ENCODE measurements at places on chromosomes 16 and 17. TPM values are rescaled to one million over a fixed set of nuclear protein-coding genes. Genes with fewer than 3 reads are reported as not detected.
A peak's percentile ranks its signal among the peaks of the same experiment; 100 is the strongest.

DNA sequence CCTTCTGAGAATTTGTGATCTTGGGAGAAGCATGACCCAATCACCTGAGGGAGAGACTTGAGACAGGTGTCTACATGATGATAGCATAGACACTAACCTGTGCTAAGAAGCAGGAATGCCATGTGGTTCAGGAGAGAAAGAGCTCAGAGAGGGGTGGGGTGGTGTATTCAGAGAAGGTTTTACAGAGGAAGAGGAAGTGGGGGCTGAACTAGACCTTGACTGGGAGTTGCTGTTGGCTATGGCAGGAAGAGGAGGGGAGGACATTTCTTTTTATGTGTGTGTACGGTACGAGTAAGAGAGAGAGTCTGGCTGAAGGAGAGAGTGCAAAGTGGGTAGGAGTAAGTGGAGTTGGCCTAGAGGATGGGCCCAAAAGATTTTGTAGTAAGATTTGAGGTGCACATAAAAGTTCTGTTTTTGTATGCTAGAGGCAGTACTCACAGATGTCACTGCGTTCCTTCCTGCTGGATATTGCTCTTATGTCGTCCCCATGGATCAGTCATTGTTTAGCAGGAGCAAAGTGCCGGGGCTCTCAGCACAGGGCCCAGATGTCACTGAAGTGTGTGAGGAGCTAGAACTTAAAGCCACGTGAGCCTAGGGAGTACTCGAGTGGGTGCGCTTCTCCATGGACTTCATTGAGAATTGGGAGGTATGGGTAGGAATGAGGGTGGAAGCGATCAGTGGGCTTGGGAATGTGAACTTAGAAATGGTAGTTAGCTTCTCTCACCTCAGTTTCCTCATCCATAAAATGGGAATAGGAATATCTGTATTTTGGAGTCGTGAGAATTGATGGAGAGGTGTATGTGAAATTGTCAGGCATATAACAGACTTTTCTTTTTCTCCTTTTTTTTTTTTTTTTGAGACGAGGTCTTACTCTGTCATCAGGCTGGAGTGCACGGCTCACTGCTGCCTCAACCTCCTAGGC, 22.1 kb downstream of the SLC7A6 start:
- DNase-seq: no peak

Gene MFSD6L
- not detected for total RNA-seq

- DNase-seq: no peak
Observed at GRCh38 chr17:72365857-72366414, 245.1 kb downstream of the SOX9 start.

- no peak for DNase-seq
Observed at GRCh38 chr17:51736356-51736755, 422.2 kb downstream of the CA10 start.

GRCh38 chr16:46899443-46900143, 15.4 kb downstream of the GPT2 start:
- no peak for DNase-seq

- no peak for DNase-seq
Observed at GRCh38 chr16:30660424-30661261, 2.4 kb downstream of the FBRS start.

DNA sequence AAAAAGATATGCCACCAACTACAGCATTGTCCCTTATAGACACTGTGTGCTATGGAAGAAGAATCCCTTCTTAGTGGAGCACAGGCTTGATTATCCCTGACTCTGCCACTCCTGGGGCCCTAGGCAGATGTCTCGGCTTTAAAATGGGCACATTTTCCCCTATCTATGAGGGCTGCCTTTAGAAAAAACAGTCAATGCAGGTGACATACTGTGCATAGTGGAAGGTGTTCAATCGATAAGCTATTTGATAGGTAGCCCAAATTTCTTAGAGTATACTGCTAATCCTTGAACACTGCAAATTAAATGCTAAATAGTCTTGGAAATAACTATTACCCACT, 64.4 kb downstream of the PARN start:
- no peak for DNase-seq

- no peak for DNase-seq
Observed at GRCh38 chr17:73388578-73388905, 76.7 kb upstream of the CDC42EP4 start.

DNA sequence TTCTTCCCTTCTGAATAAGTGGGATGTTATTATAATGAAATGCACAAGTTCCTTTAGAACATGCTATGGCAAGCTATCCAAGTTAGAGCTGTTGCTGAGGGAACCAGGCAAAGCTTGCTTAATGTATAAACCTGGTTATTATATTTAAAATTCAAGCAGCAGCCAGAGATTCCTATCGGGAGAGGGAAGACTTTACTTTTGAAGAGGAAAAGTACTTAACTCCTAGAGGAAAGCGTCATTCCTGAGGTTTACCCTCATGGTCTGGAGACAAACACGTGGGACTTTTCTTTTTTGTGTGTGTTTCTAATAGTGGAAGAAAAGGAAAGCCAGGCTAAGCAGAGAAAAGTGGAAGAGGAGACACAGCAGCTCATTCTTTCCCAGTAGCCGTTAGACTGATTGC, 39.9 kb upstream of the MYH10 start:
- no peak for DNase-seq

Gene SLC7A6OS
- total RNA-seq: 5.8 TPM

Gene NR1D1
- total RNA-seq: 18.6 TPM

DNA sequence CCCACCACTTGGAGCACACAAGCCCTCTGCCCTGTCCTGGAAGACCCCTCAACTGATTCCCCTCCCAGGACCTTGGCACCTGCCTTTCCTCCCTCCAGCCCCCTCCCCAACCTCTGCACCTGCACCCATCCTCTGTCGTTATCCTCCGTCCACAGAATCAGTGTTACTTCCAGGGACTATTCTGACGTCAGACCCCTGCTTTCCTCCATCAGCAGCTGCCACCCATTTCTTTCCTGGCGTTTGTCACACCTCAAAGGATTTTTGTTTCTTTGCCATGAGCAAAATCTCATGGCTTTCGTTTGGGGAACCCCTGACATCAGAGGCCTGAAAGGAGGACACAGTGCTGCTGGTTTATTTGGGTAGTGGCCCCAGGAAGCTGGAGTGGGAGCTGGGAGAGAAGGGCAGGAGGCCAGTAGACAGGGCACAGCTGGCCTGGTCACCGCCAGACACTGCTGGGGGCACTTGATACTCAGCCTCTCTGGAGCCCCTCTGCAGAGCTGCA, 68.4 kb downstream of the SOCS1 start:
- DNase-seq: no peak

Gene SARM1
- 5.8 TPM for total RNA-seq

Gene GPR142
- total RNA-seq: not detected

DNA sequence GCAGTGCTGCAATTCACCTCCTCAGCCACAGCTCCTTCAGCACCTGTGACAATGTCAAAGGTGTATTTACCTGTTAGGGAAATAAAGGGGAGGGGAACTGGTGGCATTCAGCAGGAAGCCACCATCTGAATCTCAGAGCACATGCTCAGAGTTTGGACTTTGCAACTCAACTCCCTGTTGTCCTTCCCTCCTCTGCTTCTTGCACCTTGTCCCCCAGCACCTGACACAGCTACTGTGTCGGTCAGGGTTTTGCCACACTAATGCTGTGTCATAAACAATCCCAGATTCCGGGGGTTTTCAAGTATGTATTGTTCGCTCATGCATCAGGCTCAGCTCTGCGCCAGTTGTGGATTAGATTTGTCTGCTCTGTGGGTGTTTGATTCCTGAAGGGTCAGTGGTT, 43.7 kb downstream of the HSBP1 start:
- DNase-seq: no peak

DNA sequence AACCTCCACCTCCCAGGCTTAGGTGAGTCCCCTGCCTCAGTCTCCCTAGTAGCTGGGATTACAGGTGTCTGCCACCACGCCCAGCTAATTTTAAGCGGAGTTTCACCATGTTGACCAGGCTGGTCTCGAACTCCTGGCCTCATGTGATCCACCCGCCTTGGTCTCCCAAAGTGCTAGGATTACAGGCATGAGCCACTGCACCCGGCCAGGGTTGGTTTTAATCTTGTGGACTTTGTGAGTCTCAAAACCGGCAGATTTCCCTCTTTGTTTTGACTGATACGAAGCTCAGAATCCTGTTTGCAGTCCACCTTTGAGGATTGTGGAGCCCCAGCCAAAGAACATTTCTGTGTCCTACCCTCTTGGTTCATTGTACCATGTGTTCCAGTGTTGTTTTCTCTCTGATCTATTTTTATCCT, 16.4 kb upstream of the CPSF4L start:
- no peak for DNase-seq

DNA sequence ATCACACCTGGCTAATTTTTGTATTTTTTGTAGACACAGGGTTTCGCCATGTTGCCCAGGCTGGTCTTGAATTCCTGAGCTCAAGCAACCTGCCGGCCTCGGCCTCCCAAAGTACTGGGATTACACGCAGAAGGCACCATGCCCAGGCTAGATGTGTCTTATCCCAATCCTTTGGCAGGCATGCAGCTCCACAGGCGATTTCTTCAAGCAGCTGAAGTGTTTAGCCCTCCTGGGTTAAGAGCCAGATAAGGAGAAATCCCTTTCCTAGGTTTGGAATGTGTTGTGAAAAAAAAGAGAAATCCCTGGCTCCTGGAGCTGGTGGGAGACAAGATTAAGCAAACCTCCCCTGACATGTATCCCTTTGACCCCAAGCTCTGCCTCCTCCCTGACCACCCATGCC, 2.1 kb upstream of the NHERF1 start:
- no peak for DNase-seq

DNA sequence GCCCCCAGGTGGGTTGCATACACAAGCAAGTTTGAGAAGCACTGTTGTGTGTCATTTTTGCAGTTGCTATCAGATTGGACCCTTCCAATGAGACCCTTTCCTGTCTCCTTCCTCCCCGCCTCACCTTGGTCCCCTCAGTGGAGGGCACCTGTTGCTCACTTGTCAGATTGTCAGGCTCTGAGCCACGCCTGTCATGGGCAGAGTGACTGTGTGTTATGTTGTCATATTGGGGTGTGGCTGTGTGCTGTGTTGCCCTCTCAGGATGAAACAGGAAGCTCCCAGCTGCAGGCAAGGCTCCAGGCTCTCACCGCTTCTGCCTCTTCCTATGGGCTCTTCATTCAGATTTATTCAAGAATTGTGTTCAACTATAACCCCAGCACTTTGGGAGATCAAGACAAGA, 302.9 kb downstream of the CPPED1 start:
- no peak for DNase-seq

- DNase-seq: no peak
Observed at GRCh38 chr17:35084987-35085386, 21.5 kb upstream of the RFFL start.

Gene MT1H
- total RNA-seq: 949 TPM

GRCh38 chr17:82366749-82367148, 4.8 kb upstream of the UTS2R start:
- no peak for DNase-seq

- DNase-seq: no peak
Observed at GRCh38 chr16:68365167-68365817, 54.5 kb downstream of the PRMT7 start.

Gene HBZ
- total RNA-seq: 0.81 TPM

Gene KRTAP3-2
- total RNA-seq: not detected

Gene KRT33B
- total RNA-seq: not detected

Gene TRIM16
- total RNA-seq: 7.0 TPM

- DNase-seq: peak; percentile 91
Observed at GRCh38 chr16:30335598-30336474, 19.3 kb downstream of the CD2BP2 start.

DNA sequence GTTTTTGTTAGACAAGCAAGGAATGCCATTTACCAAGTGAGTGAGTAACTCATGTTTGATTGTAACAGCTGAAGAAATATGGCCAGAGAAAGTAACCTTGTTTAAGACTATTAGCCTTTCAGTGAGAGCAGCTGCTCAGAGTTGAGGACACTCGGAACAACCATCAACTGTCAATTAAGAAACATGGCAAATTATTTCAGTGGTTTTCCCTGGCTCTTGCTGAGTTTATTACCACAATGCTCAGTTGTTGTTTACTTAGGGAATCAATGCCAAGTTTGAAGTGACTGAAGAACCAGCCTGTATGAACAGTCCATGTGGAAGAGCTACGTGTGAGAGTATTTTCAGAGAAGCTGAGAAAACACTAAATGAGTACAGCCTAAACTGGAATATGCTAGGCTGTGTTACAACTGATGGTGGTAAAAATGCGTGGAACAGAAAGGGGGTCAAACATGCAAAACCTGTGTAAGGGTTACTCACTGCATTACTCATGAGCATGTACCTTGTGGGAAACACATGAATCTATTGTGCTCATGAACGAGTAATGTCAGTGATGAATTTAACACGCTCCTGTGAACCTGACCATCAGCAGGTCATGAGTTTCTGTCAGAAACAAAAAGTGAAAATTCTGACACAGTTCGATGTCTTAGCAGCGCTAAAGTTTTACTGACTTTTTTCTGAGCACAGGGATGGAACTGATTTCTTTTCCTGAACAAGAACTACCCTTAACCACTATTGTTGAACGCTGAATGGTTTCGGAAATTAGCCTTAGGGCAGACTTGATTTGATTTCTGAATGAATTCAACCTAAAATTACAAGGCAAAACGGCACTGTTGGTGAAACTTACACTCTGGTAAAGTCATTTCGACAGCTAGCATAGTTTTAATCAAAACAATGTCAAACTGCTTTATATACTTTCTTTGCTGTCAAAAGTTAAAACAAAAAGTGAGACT, 33.5 kb downstream of the GNA13 start:
- no peak for DNase-seq

DNA sequence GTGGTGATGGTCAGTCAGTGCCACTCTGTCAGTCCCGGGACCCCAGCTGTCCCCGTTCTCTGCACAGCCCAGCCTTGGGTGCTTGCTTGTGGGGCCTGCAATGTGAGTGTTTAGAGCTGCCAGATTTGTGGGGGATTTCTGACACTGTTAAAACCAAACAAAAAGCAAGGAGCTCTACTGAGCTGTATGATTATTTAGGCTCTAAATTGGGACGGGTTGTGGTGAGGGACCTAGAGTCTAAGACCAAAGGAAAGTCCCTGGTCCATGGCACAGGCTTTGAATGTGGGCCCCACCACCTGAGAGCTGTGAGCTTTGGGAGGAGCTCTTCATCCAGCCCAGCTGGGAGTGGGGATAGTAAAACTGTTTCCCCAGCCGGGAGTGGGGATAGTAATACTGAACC, 63.3 kb downstream of the KSR1 start:
- no peak for DNase-seq

Gene CMTM1
- 0.98 TPM for total RNA-seq

DNA sequence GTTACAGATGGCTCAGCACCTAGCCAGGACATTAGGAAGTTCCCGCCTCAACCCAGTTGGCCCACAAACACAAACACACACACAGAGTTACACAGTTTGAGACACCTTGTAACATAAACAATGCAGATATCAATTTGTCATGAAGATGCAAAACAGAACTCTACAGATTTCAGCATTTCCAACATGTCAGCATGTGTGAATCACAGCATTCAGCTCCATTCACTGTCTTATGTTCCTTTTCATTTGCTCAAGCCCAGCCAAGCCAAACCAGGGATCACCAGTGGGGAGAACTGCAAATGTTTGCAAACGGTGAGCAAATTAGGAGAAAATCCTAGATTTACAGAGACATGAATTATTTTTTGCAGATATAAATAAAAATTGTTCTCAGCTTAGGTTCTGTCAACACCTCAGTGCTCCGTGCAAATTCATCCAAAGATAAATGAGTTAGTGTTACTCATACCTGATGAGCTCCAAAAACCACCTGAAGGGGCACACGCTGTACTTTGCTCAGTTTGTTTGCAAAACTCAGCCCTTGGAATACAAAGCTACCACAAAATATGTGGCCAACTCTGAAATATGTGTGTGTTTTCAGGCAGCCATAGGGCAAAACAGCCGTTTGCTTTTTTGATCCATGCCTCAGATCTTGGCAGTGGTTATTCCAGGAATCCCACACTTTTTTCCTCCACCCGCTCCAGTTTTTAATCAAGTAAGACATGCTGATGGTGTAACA, 16.3 kb upstream of the COX10 start:
- DNase-seq: peak; percentile 72

Gene INCA1
- 0.88 TPM for total RNA-seq

Data from left lobe of liver (tissue), 2 donors.